ENCODE measurements at places on chromosomes 3 and 15. TPM values are rescaled to one million over a fixed set of nuclear protein-coding genes. Genes with fewer than 3 reads are reported as not detected.

Gene GP5
- total RNA-seq, result 0.22 TPM

Gene OR5K2
- total RNA-seq, result not detected

Gene ELP6
- 36.7 TPM for total RNA-seq

Gene TTC21A
- total RNA-seq, result 106 TPM

Gene GPR149
- total RNA-seq, result not detected

Gene TGM5
- total RNA-seq, result 0.42 TPM

Gene IQCF5
- total RNA-seq, result not detected

Gene COL6A5
- total RNA-seq, result not detected

Gene SYNPR
- not detected for total RNA-seq

Gene UPK1B
- not detected for total RNA-seq

Gene WDR93
- total RNA-seq, result 0.29 TPM

Gene HACD2
- 30.7 TPM for total RNA-seq
